ENCODE measurements at places on chromosomes 11 and 22.

DNA sequence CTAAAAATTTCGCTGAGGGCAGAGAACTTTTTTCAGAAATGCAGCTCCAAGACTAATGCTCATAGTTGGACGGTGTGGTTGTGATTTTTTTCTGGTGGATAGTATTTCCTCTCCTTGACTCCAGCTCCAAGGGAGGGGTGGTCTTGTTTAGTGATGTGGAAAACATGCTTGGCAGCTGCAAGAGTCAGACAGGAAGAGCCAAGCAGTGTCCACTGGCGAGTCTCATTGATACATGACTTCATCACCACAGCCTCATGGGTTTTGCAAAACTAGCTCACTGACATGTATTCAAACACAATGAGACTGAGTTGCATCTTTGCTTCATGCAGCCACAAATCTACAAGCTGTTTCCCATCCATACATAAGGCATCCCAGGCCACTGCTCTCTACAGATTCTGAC is 7.3 kb upstream of the KCNJ1 start:
- DNase-seq: no peak

- DNase-seq: no peak
Measured at GRCh38 chr11:123362941-123363340, 67.1 kb upstream of the GRAMD1B start.

DNA sequence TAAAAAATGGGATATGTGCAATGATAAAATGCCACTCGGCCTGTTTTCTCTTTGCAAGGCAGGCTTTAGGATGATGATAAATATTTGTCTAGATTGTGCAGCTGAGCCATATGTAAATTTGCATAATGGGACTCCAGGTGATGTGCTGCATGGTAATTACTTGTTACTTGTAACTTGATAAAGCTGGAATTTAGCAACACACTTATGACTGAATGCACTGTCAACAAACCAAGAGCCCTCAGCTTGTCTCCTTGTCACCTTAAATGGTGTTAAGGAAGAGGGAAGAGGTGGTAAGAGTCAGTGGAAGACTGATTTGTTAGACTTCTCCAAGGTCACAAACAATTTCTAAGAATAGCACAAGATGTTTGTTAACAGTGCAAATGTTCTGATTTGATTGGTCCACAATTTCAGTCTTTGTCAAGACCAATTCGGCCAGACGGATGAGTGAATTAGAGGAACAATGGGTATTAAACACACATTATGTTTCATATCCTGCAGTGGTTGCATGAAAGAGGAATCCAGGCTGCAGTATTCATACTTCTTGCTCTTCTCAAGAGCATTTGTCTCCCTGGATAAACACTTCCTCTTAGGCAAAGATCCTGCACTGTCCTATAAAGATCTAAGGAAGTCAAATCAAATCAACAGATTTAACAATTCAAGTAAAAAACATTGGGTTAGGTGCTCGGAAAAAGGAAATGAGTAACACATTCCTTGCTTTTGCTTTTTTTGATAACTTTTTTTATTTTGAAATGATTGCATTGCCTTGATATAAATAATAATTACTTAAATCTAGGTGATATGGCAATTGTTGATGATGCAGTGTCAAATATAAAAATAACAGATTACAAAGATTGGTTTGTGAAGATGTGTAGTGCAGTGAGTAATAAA is 448.3 kb upstream of the DDI1 start:
- DNase-seq: no peak

DNA sequence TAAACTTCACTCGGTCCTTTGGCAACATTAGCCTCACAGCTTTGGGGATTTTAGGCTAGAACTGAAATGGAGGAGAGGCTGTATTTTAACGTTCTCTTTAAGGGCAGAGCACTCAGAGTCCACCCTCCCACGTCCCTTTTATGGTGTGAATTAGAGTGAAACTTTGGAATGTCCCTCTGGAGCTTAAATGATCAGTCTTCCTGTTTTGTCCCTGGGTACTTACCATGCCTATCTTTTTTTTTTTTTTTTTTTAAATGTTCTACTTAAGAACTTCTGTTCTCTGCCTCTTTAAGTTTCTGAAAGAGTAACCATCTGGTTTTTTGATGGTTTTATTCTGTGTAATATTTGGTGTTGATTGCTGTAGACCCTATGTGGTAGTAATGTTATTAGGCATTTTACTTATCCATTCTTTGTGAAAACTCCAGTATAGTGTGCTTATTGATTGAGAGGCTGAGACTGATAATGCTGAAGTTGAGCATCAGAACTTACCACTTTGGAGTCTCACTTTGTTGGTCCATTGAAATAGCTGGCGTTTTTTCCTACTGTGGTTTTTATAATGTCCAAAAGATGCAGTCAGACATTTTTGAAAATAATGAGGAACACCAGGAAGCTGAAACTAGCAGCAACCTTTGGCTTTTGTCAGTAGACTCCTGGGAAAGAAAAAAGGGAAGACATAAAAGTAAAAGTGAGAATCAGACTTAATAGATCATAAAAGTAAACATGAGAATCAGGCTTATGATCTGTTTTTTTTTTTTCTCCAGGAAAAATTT is 11.6 kb downstream of the UVRAG start:
- no peak for DNase-seq

DNA sequence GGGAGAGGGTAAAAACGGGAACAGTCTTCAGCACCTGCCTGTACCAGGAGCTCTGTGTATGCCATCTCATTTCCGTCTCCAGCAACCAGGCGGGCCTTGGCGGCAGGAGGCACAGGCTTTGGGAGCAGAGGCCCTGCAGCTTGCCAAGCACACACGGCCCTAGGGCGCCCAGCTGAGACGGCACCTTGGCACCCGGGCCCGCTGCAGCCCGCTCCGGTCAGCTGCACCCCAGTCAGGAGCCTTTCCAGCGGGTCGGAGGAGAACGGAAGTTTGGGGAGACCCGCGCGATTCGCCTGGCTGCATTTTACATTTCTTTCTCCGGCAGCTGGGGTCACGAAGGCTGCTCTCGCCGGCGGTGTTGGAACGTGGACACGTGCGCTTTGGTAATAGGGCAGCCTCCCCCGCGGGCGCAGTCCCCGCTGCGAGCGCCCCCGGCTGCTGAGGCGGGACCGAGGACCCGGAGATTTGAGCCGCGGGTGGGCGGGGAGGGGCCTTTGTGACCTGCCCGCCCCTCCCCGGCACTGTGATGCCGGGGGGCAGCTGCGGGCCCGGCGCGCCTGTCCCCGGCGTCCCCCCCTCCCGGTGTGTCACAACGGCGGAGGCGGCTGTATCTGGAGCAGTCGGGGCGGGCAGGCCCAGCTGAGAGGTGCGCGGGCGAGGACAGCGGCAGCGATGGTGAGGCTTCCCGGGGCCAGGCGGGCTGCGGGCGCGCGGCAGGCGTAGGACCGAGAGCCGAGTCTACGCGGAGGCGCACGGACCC is at the start of gene TUBA8:
TSS of gene TUBA8 (plus strand) at position 616 of the 760 bp plus-strand sequence. CDS start at position 673, 57 bp downstream.
- peak; percentile 63 for DNase-seq

DNA sequence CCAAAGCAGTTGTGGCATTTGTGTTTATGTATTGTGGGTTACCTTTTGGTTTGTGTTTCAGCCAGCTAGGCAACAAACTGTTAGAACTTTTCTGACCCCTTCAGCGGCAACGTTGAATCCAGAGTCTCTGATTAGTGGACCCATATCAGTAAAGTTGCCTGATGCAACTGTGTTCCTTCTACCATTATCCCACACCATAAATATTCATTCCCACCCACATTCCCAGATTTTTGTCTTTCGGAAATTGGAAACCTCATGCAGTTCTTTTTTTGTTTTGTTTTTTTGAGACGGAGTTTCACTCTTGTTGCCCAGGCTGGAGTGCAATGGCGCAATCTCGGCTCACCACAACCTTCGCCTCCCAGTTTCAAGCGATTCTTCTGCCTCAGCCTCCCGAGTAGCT is 30.7 kb upstream of the RBX1 start:
- DNase-seq: no peak

- DNase-seq: no peak
Measured at GRCh38 chr11:44903518-44903917, 47.2 kb downstream of the TP53I11 start.

- DNase-seq: no peak
Measured at GRCh38 chr11:61055776-61056175, 46.5 kb upstream of the CD5 start.
